Right cardiac atrium (tissue), 5 donors: ENCODE measurements at places on chromosomes 12 and 14. TPM values are rescaled to one million over a fixed set of nuclear protein-coding genes. Genes with fewer than 3 reads are reported as not detected.

CCDC197 gene
- not detected for total RNA-seq

E2F7 gene
- 0.24 TPM for total RNA-seq

B4GALNT1 gene
- total RNA-seq = 1.2 TPM

KRT7 gene
- not detected for total RNA-seq

SAV1 gene
- 31.2 TPM for total RNA-seq

PLEKHG7 gene
- not detected for total RNA-seq

GPR137C gene
- 1.0 TPM for total RNA-seq

COL2A1 gene
- not detected for total RNA-seq

FOXN3 gene
- 132 TPM for total RNA-seq

NTN4 gene
- total RNA-seq = 85.6 TPM

HHIPL1 gene
- total RNA-seq = 1.9 TPM

KRT2 gene
- total RNA-seq = not detected

EIF2S3B gene
- total RNA-seq = 0.43 TPM

ACIN1 gene
- total RNA-seq = 86.3 TPM

DNA sequence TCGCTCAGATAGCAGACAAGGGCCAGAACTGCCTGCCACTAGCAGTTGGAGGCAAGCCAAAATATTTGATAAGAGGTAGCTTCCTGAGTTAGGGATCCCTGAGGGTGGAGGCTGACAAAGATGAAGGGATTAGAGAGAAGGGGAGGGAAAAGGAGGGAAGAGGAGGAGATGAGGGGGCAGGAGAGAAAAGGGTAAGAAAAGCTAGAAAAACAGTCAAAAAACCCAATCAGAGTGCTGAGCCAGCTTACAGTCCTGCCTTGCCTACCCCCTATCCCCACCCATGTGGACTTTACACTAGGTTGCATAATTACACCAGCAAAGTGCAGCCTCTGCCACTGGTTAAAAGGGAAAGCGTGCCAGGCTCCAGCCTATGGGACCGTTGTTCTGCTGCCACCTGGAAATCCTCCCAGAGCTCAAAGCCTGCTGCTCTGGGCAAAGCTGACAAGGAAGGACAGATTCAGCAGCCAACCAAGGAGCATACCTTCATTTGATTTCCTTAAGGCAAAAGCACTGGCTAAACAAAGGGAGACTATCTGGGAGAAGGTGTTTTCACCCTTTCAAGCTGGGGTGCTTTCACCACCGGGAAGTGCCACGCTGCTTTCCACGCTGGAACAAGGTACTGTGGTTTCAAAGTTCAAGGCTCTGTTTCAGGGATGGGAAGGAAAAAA is 3.8 kb upstream of the NUMB start:
- peak; percentile 83 for DNase-seq

DNA sequence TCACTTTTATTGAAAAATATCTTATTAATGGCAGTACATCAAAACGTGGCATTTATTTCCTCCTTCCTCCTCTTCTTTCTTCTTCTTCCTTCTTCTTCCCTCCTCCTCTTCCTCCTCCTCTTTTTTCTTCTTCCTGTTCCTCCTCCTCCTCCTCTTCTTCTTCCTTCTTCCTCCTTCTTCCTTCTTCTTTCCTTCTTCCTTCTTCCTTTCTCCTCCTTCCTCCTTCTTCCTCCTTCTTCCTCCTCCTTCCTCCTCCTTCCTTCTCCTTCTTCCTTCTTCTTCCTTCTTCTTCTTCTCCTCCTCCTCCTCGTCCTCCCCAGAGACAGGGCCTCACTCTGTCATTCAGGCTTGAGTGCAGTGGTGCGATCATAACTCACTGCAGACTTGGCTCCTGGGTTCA is 457.2 kb downstream of the AEBP2 start:
- no peak for DNase-seq

DNA sequence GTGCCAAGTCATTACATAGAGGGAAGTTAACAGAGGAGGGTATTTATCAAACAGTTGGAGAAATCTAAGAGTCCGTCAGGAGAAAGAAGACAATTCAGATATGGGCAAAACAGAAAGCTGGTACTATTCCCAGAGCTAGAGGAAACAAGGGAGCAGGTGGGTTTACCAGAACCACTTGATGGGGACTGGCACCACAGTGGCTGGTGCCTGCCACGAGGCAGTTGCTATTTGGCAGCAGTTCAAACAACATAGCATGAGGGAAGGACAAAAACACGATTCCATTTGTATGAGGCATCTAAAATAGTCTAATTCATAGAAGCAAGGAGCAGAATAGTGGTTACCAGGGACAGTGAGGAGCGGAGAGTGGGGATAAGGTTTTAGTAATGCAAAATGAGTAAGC is 24.6 kb upstream of the KLRD1 start:
- DNase-seq = no peak

DNA sequence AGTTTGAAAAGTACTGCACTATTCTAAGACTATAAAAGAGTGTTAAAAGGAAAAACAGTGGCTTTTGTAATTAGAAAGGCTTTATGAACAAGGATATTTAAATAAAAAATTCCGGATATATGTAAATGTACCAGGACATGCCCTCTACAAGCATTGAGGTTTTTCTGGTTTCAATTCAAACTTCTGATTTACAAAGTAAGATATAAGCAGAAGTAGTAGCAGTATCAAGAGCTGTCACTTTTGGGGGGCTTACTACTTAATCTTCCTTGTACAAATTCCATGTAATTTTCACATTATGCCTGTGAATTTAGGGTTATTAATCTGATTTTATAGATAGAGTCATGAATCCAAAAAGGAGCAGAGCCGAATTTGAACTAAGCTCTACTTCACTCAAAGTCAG is 170.3 kb upstream of the ATP2B1 start:
- DNase-seq = no peak

GRCh38 chr14:85156319-85156718 is 373.6 kb upstream of the FLRT2 start:
- no peak for DNase-seq

GRCh38 chr14:23486036-23486435 is 16.5 kb downstream of the NGDN start:
- DNase-seq = no peak

DNA sequence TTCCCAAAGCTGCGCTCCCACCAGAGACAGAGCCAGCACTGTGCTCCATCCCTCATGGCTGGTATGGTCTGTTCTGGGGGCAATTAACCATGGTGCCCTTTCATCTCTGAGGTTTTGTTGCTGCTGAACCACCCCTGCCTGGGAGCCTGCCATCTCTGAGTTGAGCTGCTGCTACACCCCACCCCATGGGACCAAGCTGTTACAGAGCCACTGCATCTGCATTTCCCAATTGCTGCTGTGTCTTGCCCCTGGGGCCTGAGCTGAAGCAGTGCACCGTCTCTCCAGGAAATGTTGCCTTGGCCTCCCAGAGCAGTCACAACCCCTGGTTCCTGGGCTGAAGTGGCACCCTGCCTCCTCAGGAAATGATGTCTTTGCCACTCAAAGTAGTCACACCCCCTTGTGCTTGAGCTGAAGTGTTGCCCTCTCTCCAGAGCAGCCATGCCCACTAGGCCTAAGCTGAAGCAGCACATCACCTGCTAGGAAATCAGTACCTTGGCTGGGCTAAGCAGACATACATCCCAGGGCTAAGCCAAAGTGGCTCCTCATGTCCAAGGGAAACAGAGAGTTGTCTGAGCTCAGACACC is 140.3 kb downstream of the RERGL start:
- no peak for DNase-seq

GRCh38 chr14:104537613-104537988 is 42.0 kb upstream of the C14orf180 start:
- DNase-seq = no peak

GRCh38 chr14:103332143-103332919 is 1.7 kb upstream of the EIF5 start:
- no peak for DNase-seq

- DNase-seq = no peak
Observed at GRCh38 chr12:104652358-104652757, 195.6 kb downstream of the CHST11 start.

- no peak for DNase-seq
Observed at GRCh38 chr14:44392984-44393383, 114.1 kb downstream of the FSCB start.

DNA sequence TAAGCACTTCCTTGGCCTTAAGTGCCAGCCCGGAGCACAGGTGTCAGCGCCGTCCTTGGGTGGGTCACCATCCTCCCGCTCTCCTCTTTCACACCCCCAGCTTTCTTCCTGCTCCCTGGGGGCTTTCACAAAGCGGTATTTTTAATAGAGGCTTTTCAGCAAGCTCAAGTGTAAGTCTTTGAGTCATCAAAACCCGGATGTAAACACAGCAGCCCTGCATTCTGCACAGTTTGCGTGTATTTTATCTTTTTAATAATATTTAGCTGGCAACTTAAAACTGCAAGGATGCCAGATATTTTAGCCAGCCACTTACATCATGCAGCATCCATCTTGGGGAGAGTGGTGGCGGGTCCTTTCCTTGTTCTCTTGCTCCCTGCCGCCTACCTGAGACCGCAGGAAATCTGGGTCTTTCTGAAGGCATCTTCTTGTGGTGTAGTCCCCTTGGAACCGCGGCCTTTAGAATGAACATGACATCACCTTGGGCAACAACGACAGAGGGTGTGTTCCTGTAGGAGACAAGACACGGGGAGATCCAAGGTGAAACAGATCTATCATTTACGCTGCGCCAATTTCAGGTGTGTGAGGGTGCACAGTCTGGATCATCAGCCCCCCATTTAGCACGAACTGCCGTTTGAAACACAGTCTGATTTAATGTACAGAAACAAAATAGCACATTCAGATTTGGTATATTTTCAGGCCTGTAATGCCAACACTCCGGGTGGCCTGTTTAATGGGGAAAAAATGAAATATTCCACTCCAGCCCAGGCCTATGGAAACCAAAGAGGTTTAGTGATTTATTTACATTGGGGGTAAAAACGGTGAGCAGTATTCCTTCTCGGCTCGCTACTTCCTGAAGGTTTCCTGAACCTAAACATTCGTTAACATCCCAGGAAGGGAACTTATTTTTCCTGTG is 12.5 kb upstream of the IRF2BPL start:
- no peak for DNase-seq

DNA sequence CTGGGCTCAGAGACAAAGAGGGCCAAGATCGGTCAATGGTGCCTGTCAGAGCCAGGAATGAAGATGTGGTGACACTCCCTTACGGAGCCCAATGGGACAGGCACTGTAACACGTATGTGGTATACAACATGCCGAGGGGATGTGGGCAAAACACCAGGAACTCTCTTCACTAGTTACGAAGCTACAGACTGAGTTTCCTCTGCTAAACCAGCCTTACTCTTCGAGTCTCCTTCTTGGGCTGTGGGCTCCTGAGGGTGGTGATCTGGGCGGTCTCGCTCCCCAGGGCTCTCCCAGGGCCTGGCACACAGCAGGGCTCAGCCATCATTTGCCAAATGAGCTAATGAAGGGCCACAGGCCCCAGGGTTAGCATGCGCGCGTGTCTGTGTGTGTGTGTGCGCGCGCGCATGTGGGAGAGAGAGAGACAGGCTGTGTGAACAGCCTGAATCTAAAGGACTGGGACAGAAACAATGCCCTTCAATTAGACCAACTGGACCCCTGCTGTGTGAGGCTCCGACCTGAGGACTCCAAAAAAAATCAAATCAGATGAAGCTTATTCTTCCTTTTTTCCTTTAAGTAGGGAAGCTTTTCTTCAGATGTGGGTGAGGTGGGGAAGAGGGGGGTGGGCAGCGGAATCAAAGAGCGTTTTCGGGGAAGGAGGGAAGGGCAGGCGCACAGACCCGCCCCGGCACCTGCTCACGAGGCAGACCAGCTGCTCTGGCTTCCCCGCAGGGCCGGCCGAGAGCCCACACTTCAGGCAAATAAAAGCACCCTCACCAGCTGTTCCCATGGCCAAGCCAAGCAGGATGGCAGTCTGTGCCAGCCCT is 42.5 kb downstream of the CCDC88C start:
- no peak for DNase-seq

DNA sequence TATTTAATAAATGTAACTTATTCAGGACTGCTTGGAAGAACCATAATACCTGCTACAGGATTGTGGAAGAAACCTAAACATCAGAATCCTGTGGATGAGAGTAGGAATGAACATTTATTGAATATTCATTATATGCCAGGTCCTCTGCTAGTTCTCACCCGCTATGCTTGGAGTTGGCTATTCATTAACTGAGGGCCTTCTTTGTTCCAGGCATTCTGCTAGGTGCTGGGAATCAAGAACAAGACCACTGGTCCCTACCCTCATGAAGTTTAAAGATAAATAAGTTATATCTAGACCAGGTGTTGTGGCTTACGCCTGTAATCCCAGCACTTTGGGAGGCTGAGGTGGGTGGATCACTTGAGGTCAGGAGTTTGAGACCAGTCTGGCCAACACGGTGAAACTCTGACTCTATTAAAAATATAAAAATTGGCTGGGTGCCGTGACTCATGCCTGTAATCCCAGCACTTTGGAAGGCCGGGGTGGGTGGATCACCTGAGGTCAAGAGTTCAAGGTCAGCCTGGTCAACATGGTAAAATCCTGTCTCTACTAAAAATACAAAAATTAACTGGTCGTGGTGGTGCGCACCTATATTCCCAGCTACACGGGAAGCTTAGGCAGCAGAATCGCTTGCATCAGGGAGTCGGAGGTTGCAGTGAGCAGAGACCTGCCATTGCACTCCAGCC is 3.8 kb upstream of the TULP3 start:
- DNase-seq = no peak

- DNase-seq = no peak
Observed at GRCh38 chr12:61676520-61676919, 583.7 kb upstream of the USP15 start.

GRCh38 chr14:53851394-53852090 is 105.1 kb downstream of the BMP4 start:
- no peak for DNase-seq

DNA sequence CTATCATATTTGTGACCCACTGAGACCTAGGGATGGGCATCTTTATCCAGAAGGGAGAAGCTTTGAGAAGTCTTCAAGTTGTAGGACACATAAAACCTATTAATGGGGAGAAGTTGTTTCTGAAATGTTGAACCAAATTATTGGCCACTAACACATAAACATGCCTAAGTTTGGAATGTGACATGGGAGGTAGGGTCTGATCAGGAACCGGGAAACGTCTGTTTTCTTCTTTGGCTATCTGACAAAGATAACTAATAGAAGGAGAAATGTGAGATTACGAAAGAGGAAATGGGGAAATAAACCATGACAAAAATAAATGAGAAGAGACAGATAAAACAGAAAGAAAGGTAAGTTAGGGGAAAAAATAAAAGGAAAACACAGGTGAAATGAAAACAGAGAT is 425.2 kb downstream of the EGLN3 start:
- DNase-seq = no peak

- no peak for DNase-seq
Observed at GRCh38 chr14:68747393-68747792, 45.5 kb downstream of the ZFP36L1 start.
